ENCODE measurements at places on chromosomes 3 and 15.

- no peak for DNase-seq
Observed at GRCh38 chr3:4866866-4867265, 112.4 kb upstream of the BHLHE40 start.

GRCh38 chr15:92305343-92305742 lies 88.3 kb upstream of the ST8SIA2 start:
- no peak for DNase-seq

DNA sequence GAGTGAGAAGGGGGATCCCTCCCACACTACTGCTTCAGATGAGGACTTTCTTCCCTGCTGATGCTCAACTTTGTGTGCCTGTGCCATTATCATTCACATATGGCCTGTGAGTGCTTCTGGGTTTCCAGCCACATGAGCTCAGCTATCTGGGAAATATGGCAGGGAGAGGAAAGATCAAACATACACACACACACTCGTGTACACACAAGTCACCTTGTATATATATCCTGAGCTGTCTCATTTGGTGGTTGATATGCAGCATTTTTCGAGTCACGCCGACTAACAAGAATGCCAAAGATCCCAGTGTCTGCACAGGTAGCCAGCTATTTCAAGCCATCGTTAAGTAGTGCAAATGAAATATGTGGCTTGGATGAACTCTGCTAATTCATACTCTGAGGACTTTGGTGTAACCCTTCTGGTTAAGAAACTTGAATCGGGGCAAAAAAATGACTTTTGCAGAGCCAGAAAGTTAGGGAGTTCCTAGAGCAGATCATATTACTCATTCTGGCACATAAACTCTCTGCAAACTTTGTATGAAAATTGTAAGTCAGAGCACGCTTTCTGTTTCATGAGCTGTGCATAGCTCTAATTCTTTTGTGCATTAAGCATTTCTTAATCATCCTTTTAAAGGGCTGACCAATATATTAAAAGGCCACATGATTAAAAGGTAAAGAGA lies 24.9 kb upstream of the WNT5A start:
- DNase-seq: peak; percentile 7

GRCh38 chr15:43370975-43371974 lies at the start of the genes TUBGCP4 and ZSCAN29:
Gene TUBGCP4, plus strand, starts transcription at chr15:43371101. Its CDS starts 254 bp downstream, at chr15:43371355.
Gene ZSCAN29, minus strand, starts transcription at chr15:43371043. Its CDS starts 1,130 bp downstream, at chr15:43369913.
- peak; percentile 41 for DNase-seq

- no peak for DNase-seq
Observed at GRCh38 chr15:101359365-101359947, 64.4 kb upstream of the SNRPA1 start.

DNA sequence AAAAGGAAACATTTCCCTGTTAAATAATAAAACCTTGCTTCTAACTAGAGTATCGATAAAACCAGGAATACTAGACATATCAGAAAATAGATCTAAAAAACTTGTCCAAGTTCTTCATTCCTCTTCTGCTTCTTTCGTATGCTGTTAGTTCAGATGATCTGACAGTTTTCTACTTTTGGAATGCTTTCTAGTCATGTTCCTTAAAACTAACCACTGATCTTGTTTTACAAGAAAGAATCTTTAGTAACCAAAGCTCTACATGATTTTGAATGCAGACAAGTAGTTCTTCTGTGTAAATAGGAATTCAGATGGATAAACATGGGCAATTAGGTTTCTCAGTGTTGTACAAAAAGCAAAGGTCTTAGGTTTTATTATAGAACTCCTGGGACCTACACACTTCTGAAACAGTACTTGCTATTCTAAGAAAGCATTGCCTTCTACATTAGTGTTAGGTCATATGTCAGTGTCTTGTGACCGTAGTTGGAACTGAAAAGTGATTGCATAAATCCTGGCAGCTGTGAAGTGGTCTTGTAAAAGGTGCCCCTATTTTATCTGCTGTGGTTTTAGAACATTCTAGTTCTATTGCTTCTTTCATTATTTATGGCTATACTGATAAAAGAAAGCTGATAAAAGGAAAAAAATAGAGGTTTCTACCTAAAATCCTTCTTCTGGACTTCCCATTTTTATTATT lies 40.7 kb downstream of the SNRK start:
- no peak for DNase-seq

DNA sequence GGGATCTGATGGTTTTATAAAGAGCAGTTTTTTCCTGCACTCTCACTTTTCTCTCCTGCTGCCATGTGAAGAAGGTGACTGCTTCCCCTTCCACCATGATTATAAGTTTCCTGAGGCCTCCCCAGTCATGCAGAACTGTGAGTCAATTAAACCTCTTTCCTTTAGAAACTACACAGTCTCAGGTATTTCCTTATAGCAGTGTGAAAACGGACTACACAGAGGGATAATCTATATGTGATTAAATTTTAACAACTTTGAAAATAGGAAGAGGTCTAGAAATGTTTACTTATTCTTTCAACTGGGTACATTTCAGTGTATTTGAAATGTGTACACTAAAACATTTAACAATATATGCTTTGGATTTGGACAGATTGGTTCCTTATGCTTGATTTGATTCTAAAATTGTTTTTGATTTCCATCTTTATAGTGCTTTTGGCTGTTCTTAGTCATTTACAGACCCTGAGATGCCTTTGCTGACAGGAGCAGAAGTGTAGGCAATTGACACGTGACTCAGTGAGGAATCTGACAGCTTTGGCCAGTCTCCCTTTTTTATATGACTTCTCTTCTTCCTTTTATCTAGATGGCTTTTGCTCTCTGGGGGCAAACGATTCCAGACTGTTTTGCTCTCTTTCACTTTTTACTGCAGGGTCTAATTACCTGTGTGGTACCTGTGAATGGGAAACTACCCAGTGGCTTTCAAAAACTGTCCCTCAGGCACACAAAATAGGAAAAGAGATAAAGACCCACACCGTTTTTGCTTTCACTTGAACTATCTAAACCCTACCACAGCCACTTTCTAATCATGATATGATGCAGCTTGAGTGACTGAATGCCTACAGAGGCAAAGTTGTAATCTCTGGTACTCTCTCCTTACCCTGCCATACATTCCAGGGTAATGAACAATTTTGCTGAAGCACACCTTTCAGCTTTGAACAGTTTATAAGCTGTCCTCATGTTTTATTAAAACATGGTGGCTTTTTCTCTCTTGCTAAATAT lies 422.6 kb downstream of the ROBO1 start:
- DNase-seq: no peak

DNA sequence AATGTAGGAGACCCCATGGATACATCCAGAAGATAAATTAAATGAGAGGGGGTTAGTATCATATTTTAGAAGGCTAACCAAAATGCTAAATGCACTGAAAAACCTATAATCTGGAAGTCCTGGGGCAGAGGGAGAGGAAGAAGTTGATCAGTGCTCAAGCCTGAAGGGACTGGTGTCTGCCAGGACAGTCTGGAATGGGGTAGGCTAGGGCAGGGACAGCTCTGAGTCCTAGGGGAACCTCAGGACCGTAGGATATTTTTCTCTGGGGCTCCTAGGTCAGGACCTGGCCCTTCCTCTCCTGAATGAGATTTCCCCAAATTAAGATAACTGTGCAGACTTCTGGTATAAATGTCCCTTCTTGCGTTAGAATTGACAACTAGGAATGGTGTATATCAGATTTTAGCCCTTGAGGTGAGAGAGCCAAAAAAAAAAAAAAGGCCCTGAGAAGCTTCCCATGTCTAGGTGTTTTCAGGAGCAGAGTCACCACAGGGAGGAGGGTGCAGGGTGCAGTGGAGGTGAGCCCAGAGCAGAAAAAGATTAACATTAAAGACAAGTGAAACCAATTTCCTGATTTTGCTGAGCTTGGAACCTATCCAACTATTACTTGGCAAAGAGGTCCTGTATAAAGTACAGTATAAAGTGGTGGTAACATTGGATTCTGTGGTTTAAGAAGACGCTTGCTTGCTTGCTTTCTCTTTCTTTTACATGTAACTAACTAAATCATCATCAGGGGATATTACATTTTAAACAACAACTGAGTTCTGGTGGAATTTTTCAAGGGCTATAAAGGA lies 63.5 kb downstream of the HACD2 start:
- DNase-seq: no peak

DNA sequence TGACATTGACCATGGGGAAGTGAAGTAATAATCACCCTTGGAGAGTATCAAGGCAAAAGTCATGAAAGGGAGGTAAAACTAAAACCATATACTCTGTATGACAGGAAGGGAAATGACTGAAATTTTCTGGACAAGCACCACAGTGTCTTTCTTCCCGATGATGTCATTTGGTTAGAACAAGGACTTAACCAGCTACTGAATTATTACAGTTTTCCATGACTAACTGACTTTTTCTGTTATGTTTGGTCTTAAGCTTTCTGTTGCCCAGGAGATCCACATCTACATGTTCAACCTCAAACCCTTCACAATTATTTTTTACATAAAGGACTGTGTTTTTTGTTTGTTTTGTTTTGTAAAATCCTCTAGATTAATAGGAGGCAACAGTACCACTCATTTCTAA lies 191.9 kb upstream of the IL12A start:
- peak; percentile 79 for DNase-seq

DNA sequence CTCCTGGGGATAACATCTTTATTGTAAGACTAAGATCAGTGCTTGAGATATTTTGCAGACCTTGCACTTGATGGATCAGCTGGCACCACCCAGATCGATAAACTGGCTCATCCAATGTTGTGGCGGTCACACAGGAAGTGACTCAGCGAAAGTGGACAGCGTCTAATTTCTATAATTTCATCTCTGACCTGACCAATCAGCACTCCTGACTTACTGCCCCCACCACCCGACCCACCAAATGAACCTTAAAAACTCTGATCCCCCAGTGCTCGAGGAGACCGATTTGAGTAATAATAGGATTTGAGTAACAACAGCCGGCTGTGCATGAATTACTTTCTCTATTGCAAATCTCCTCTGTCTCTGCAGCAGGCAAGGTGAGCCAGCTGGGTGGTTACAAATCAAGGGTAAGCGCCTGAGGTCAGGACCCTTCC lies 62.7 kb upstream of the RNU6-1 start:
- no peak for DNase-seq

- no peak for DNase-seq
Observed at GRCh38 chr3:28682121-28682520, 333.5 kb upstream of the AZI2 start.

DNA sequence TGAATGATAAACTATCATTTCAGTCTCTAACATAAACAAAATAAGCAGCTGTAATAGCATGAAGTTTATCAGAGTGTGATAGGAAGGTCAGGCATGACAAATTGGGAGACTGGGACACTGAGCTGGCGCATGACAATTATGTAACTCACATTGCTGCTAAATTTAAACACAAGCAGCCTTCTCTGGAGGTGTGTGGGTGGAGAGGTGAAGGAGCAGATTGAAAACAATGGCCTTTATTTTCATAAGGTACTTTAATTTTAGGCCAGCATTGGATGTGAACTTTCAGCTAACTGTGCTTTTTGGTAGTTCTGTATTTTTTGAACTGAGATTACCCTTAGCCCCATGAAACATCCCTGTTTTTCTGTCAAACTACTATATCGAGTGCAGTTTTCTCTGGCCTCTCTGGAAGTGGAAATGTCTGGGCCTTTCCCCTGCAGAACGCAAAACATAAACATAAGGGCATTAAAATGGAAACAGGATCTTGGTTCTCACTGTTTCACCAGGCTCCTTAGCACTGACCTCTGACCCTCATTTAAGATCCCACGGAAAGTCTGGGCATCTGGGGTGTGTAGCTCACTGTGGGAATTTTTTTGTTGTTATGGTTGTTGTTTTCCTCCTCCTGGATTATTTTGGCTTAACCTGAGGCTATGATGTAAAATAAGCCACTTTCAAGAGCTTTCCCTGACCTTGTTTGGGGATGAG lies 160.1 kb upstream of the DPH6 start:
- DNase-seq: no peak

- DNase-seq: no peak
Observed at GRCh38 chr3:100164743-100165142, 50.4 kb upstream of the FILIP1L start.

DNA sequence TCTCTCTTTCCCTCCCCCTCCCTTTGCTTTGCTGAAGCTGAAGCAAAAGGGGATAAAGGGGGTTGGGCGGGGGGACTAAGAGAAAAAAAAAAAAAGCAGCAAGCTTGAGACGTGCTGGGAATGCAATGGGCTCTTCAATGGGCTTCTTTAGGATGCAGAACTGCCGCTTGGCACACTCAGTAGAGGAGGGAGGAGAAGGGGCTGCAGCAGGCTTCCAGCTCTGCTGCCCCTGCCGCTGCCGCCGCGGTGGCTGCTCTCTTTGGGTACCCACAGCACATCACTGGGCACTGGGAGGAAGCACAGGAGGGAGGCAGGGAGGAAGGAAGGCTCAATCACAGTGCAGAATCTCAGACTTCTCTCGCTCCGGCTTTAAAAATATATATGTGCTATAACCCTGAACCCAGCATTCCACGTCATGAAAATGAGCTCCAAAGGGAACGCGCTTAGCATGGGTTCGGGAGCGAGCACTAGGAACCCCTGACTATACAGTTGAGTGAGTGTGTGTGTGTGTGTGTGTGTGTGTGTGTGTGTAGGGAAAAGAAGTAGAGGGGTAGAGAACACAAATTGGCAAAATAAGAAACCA lies 3.5 kb downstream of the SLITRK3 start:
- no peak for DNase-seq

GRCh38 chr3:46858456-46858855 lies 4.8 kb downstream of the MYL3 start:
- no peak for DNase-seq

Measured in kidney glomerular epithelial cell (primary cell).